ENCODE measurements at places on chromosomes 5 and 9.

DNA sequence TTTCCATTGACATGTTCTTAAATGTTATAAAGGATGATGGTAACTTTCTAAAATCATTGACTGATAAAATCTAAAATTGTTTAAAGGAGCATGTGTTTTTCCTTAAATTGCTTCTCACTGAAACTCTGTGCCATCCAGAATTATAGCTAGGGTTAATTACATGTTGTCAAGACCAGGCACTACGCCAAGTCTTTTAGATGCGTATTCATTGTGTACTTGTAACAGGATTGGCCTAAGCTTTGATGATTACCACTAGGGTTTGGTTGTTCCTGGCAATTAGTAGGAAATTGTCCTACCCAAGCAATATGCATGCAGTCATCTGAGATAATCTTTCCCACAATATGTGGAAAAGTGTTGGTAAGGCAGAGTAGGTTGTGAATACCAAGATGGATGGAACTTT lies 43.8 kb downstream of the PRKACG start:
- DNase-seq: no peak

GRCh38 chr5:10343486-10343885 lies 10.0 kb upstream of the MARCHF6 start:
- DNase-seq: no peak

- DNase-seq: no peak
These were observed 125.4 kb downstream of the CDC42SE2 start for GRCh38 chr5:131389096-131389868.

DNA sequence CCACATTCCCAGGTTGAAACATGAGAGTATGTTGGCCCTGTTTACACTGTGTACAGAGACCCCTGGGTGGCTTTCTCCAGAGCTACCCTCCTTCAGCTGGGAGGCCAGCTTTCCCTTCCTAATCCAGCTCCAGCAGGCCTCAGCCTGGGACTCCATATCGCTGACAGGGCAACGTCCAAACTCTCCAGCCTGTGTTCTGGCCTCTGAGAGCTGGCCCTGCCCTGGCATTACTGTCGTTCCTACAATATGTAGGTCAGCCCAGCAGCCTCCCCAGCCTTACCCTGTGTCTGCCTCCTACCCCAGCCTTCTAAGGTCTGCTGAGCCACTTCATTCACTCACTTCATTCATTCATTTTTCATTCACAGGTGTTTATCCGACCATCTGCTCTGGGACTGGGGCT lies 8.3 kb upstream of the EEIG1 start:
- DNase-seq: no peak

DNA sequence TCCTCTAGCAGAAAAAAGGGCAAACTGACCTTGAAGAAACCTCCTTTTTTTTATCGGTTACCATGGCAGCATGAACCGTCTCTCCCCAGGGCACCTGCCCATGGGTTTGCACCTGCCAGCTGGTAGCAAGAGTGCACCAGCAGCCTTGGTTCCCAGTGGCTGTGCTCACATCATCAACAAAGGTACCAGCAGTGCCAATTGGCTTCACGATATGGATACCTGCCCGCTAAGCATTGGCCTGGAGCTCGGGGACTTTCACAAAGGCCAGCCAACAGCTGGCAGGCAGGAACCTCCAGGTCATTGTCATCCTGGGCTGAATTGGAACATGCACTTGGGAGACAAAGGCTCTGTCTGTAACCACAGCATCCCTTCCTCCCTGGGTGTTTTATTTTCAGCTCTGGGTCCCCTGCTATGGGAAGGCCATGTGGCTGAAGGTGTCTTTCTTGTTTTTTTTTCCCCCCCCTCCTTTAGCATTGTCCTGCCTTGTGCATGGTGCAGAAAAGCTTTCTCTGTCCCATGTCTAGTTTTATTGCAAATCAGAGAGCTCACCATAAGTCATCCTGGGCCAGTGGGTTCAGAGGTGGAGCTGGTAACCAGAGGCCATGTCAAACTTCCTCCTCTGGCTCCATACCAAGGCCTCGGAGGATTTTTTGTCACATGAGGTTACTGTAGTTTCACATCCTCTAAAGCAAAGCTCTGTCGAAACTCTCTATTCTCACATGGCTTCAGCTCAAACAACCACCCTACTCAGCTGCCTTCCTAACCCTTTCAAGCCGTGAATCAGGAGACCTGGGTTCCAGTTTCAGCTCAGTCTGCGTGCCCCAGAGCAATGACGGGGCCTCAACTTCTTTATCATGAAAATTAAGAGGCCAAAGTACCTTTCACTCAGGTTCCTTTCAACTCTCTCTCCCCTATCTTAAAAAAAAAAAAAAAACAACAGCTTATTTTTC lies 145.5 kb upstream of the MAP3K1 start:
- peak; percentile 8 for DNase-seq

DNA sequence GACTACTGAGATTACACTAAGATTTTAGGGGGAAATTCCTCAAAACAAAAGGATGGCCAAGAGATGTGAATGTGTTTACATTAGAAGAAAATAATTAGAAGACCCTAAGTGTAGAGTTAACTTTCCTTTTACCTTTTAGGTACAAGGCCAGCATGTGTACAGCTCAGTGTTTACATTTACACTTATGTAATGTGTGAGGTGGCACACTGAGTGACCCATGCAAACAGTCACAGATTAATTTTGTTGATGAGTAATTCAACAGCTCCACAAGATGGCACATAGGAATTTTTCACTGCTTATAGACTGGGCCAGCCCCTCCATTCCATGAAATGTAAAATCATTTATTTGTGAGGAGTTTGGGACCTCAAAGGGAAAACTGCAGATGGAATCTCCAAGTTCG lies 90.1 kb upstream of the SLC12A2 start:
- DNase-seq: no peak

- DNase-seq: no peak
These were observed 8.4 kb upstream of the RGS3 start for GRCh38 chr9:113454914-113455761.

- no peak for DNase-seq
These were observed 4.4 kb upstream of the RAPGEF1 start for GRCh38 chr9:131744171-131744719.

GRCh38 chr9:122297512-122297911 lies 32.8 kb downstream of the MRRF start:
- DNase-seq: no peak

Data from activated CD4-positive, alpha-beta T cell treated with anti-CD3 and anti-CD28 coated beads for 4 hours (primary cell).